ENCODE measurements at places on chromosomes 11 and 22. TPM values are rescaled to one million over a fixed set of nuclear protein-coding genes. Genes with fewer than 3 reads are reported as not detected.

DNA sequence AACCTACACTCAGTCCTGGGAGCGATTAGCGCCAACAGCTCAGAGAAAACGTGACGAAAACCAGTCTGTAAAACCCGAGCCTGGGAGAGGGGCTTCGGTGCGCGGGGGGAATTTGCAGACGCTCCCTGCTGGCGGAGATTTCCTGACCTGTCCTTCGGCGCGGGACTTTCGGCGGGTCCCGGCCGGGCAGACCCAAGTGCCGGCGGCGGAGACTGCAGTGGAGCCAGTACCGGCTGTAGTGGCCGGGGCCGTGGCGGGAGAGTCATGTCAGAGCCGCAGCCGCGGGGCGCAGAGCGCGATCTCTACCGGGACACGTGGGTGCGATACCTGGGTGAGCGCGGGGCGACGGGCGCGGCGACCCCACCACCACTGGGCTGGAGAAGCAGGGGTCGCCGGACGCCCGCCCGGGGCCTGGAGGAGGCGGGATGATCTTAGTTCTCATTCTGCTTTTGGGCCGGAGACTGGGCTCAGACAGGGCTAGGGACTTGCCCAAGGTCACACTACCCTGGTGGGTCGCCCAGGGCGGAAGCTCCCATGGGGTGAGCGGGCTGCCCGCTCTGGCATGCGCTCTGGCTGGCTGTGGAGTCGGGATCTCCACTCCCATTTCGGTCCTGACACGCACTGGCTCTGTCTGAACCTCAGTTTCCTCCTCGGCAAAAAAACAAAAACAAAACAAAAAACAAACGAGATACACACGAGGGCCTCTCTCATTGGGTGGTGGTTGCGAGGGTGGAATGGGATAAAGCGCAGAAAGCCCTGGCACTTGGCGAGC is at the start of gene MTFP1:
MTFP1 (plus strand) TSS at position 153 of the 772 bp plus-strand sequence; CDS start at position 265, 112 bp downstream.
- no peaks in the 10 kb centered on the region for H3K36me3 ChIP-seq
- H3K4me1 ChIP-seq = peaks cover 45% of the 10 kb centered on the region
- DNase-seq = peak; percentile 79
- H3K27ac ChIP-seq = peak within 1 kb of the TSS; percentile 63

DNA sequence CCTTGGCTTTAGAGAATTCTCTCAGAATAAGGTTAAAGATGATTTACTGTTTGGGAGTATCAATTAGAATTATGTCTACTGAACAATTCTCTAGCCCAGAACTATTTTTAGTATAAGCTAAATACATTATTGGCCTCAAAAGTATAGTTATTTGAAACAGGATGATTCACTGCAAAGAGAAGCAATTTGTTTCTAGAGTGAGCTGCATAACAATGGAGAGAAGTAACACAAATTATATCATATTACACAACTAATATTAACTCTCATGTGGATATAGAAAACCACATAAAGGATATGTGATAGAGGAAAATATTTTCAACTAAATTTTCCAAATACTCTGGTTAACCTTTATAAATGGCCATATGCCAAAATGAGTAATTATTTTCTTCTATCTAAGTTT is 24.9 kb downstream of the PGM2L1 start:
- no peak for DNase-seq
- H3K27ac ChIP-seq = no peak overlapping the region
- no peak overlapping the region for H3K4me3 ChIP-seq
- H3K36me3 ChIP-seq = no peaks in the 10 kb centered on the region
- no peaks in the 10 kb centered on the region for H3K4me1 ChIP-seq

DNA sequence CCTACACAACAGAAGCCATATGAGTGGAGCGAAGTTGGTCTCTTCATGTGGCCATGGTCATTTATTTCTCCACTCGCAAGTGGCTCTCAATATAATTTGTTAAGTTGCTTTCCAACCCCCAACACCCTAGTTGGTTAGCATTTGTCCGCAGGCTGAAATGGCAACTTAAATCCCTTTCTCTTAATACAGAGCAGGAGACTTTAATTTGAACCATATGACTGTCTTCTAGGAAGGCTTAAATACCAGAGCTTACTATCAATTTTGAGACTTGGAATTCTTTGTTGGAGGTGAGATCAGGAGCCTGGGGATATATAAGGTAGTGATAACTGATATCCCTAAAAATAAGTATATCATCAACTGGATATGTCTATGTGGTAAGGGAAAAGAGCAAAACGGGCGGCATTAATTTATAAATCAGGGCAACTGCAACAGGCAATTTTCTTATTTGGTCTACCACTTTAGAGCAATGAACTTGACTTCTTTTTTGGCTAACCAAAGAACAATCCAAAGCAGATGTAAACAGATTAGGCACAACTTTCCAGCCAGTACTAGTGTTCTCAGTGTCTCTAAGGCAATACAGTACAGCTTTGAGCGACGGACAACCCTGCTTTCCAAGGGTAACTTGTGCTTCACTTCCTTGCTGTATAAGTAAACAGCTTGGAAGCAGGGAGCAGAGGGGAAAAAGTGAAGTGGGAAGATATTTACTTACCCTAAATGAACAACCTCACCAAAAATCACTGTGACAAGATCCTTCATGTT is 74.7 kb upstream of the APOA1 start:
- H3K27me3 ChIP-seq = no peaks in the 10 kb centered on the region
- no peaks in the 10 kb centered on the region for H3K36me3 ChIP-seq
- H3K27ac ChIP-seq = no peak overlapping the region
- no peak for DNase-seq
- no peaks in the 10 kb centered on the region for H3K4me1 ChIP-seq
- no peak overlapping the region for H3K4me3 ChIP-seq

DNA sequence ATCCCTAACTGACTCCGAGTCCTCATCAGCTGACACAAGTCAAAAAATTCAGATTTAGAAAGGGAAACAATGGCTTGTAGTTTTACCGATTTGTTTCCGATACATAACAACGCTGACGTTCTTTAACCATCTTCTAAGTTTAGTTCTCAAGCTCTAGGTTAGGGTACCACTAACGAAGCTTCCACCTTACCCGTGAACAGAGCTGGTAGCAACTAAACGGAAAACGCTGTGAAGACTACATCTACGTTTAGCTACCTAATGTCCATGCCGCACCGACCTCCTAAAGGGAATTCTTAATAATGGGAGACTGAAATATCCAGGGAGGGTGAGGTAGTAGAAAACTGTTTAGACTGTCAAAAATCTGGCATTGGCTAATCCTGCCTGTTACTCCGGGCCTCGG is 1.0 kb downstream of the NUP98 start:
- peaks cover 13% of the 10 kb centered on the region for H3K4me1 ChIP-seq
- DNase-seq = no peak
- no peaks in the 10 kb centered on the region for H3K27me3 ChIP-seq
- peak overlapping the region; percentile 99 for H3K4me3 ChIP-seq
- H3K27ac ChIP-seq = peak overlapping the region; percentile 97
- no peaks in the 10 kb centered on the region for H3K36me3 ChIP-seq

DNA sequence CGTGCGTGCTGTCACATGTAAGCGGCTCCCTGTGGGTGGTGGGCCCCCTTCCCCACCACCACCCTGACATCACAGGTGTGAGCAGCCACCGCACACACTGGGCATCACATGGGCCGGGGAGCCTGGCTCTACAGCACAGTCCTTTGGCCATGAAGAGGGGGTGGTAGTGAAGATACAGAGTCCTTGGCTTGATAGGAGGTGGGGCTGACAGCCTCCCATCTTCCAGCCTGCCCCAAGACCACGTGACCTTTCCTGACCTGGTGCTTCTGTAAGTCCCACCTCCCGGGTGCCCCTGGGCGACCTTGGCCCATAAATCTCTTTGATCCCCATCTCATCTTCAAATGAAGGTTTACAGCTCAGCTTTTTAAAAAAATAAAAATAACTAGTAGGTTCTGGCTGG is 21.2 kb upstream of the MGAT3 start:
- H3K36me3 ChIP-seq = no peaks in the 10 kb centered on the region
- H3K4me3 ChIP-seq = no peak overlapping the region
- no peak for DNase-seq
- peaks cover 11% of the 10 kb centered on the region for H3K4me1 ChIP-seq

DNA sequence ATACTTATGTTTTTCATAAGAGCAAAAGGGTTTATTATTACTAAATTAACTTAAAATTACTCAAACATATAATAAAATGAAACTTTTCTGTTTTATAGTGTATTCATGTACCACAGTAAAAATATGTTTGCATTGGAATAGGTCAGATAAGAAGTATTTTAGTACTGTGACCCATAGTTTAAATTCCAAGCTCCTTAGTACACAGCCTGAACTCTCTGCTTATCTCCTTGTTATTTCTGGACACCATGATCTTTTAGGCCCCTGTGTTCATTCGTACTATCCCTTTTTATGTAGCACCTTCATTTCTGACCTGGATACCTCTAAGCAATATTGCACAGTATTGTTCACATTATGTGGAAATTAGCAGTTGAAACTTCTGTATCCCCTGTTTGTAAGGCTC is 296.7 kb upstream of the SYN3 start:
- DNase-seq = no peak
- H3K27ac ChIP-seq = no peak overlapping the region
- no peaks in the 10 kb centered on the region for H3K36me3 ChIP-seq
- no peak overlapping the region for H3K4me3 ChIP-seq

- H3K4me1 ChIP-seq = peaks cover 7% of the 10 kb centered on the region
- no peaks in the 10 kb centered on the region for H3K36me3 ChIP-seq
- H3K4me3 ChIP-seq = no peak overlapping the region
- no peak overlapping the region for H3K27ac ChIP-seq
Measured at GRCh38 chr22:27714068-27714467, 87.5 kb downstream of the MN1 start.

The MMP3 gene
- not detected for total RNA-seq

The FAM227A gene
- 41.8 TPM for total RNA-seq

The OR10D3 gene
- total RNA-seq = 1.5 TPM

The ST14 gene
- 0.55 TPM for total RNA-seq

The C1QTNF6 gene
- total RNA-seq = 12.6 TPM

All from testis (tissue), 5 donors.